ENCODE measurements at places on chromosomes 4 and X.

DNA sequence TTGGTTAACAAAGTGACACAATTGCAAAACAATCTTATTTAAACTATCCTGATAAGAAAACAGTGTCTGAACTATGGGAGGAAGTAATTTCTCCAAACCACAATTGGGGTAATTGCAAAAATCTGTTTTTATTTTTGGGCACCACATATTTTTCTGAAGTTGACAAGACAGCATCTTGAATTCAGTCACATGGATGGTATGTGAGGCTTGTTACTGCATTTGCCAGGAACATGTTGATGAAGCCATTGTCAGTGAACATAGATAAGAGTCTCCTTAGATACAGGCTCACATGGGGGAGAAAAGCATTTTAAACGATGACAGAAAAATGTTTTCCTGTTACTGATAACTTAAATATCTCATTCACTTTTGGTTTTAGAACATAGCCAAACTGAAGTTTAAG lies 5.5 kb upstream of the USP53 start:
- DNase-seq, result no peak

GRCh38 chrX:119693040-119693995 lies at the start of gene SEPTIN6:
Gene SEPTIN6, minus strand, starts transcription at chrX:119693168. Its CDS starts 63 bp downstream, at chrX:119693105.
- peak; percentile 64 for DNase-seq

GRCh38 chr4:38804654-38805295 lies at the start of gene TLR1:
Gene TLR1, minus strand, starts transcription at chr4:38804791. Its CDS starts 5,960 bp downstream, at chr4:38798831.
- DNase-seq, result no peak

- no peak for DNase-seq
Measured at GRCh38 chr4:174591243-174592021, 69.1 kb upstream of the HPGD start.

- no peak for DNase-seq
Measured at GRCh38 chr4:153438916-153439756, 27.0 kb upstream of the TMEM131L start.

GRCh38 chr4:9921326-9921725 lies 100.0 kb downstream of the SLC2A9 start:
- DNase-seq, result no peak

- DNase-seq, result no peak
Measured at GRCh38 chrX:107731831-107732502, 43.6 kb downstream of the TSC22D3 start.

- no peak for DNase-seq
Measured at GRCh38 chr4:184803133-184803532, 22.6 kb downstream of the ACSL1 start.

GRCh38 chr4:54067166-54067565 lies 2.8 kb upstream of the CHIC2 start:
- no peak for DNase-seq

GRCh38 chr4:8645753-8646124 lies 53.2 kb downstream of the CPZ start:
- peak; percentile 12 for DNase-seq

All from D341Med (cell line).